DND-41 (cell line): ENCODE measurements at places on chromosomes 16 and 17.
A peak's percentile ranks its signal among the peaks of the same experiment; 100 is the strongest.

- H3K4me1 ChIP-seq, result peaks cover 10% of the 10 kb centered on the region
- no peak overlapping the region for H3K4me3 ChIP-seq
- H3K36me3 ChIP-seq, result no peaks in the 10 kb centered on the region
- DNase-seq, result no peak
These were observed 4.4 kb upstream of the CSNK1D start for GRCh38 chr17:82277851-82278250.

GRCh38 chr17:43562679-43563599, 16.8 kb upstream of the ETV4 start:
- H3K27me3 ChIP-seq, result peaks cover 16% of the 10 kb centered on the region
- no peak for DNase-seq
- H3K36me3 ChIP-seq, result no peaks in the 10 kb centered on the region
- no peaks in the 10 kb centered on the region for H3K4me1 ChIP-seq

GRCh38 chr17:42653179-42654124, 5.6 kb upstream of the TUBG2 start:
- no peak overlapping the region for H3K4me3 ChIP-seq
- H3K4me1 ChIP-seq, result peaks cover 2% of the 10 kb centered on the region; the same call in 1 of the 2 replicates
- H3K27ac ChIP-seq, result no peak overlapping the region
- H3K36me3 ChIP-seq, result no peaks in the 10 kb centered on the region
- DNase-seq, result no peak

GRCh38 chr16:35743101-35743692, 2283.8 kb downstream of the TP53TG3F start:
- H3K36me3 ChIP-seq, result no peaks in the 10 kb centered on the region
- no peaks in the 10 kb centered on the region for H3K27me3 ChIP-seq
- DNase-seq, result no peak

- H3K36me3 ChIP-seq, result peaks cover 29% of the 10 kb centered on the region
- H3K27ac ChIP-seq, result peak overlapping the region; percentile 42
- no peak for DNase-seq
- no peaks in the 10 kb centered on the region for H3K27me3 ChIP-seq
- H3K4me1 ChIP-seq, result no peaks in the 10 kb centered on the region
- no peak overlapping the region for H3K4me3 ChIP-seq
These were observed 14.6 kb upstream of the PITPNA start for GRCh38 chr17:1577182-1577581.

DNA sequence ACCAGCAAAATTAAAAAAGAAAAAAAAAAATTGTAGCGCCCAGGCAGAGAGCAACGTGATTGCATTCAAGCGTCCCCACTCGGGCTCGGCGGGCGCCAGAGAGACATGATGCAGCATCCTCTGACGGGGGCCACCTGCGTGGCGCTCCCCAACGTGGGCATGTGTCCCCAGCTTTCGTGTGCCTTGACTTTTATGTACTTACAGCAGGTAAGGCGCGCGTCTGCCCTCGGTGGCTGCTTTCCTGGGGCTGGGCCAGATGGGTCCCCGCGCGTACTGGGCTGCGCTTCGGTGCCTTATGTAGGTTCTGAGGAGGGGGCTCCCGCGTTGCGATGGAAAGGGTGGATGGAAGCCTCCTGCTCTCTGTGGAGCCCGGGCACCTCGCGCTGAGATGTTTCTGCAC, 28.4 kb upstream of the RBFOX1 start:
- no peaks in the 10 kb centered on the region for H3K36me3 ChIP-seq
- H3K27ac ChIP-seq, result no peak overlapping the region
- no peaks in the 10 kb centered on the region for H3K27me3 ChIP-seq
- no peak for DNase-seq
- H3K4me1 ChIP-seq, result no peaks in the 10 kb centered on the region

DNA sequence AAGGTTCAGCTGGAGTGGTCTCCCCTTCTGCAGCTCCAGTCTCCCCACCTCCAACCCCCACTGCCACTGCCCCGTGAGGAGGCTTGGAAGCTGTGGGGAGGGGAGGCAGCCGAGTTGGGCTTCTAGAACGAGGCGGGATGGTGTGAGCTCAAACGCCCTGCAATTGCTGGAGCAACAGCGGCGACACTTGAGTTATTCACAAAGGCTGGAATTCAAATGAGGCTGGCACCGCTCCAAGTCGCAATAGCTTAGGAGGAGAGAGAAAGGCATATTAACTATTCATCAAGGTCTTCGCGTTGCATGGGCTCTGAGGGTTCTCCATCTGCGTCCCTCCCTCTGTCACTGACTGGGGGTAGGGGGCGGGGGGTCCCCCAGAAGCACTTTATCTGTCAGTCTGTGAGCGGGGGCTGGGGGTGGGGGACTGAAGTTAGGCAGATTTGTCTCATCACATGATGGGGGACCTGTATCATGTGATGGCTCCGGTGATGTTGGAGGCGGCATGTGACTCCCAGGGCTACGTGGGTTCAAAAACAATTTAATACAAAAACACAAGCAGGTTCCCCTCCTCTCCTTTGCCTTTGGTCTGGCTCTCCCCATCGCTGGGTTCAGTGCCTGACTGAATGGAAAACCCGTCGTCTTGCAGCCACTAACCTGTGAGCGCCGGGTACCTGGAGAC, 70.5 kb downstream of the RBBP6 start:
- H3K27ac ChIP-seq, result no peak overlapping the region
- no peaks in the 10 kb centered on the region for H3K36me3 ChIP-seq
- H3K4me3 ChIP-seq, result no peak overlapping the region
- H3K4me1 ChIP-seq, result no peaks in the 10 kb centered on the region

GRCh38 chr17:19327031-19327783, 35.3 kb downstream of the B9D1 start:
- H3K4me1 ChIP-seq, result no peaks in the 10 kb centered on the region
- peaks cover 22% of the 10 kb centered on the region for H3K27me3 ChIP-seq
- no peak overlapping the region for H3K4me3 ChIP-seq
- no peak overlapping the region for H3K27ac ChIP-seq
- no peak for DNase-seq

DNA sequence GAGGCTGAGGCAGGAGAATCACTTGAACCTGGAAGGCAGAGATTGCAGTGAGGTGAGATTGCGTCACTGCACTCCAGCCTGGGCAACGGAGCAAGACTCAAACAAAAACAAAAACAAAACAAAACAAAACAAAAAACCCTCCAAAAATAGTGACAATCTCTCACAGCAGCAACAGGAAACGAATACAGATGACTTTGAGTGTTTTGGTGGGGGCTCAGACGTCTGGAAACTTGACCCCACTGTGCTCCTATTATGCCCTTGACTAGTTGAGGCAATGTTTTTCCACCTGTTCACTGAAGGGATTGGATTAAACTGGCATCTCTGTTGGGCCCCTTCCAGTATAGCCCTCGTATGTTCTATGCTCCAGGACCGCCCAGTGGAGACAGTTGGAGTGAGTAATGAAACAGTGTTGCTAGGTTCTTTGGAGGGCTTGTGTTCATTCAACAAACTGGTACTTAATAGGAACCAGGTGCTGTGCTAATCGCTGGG, 167.0 kb downstream of the UTP18 start:
- H3K27ac ChIP-seq, result 0 out of 2 replicates have a peak overlapping the region, but pooled peaks have one; percentile 3
- no peak for DNase-seq
- no peak overlapping the region for H3K4me3 ChIP-seq
- peaks cover 9% of the 10 kb centered on the region for H3K4me1 ChIP-seq

DNA sequence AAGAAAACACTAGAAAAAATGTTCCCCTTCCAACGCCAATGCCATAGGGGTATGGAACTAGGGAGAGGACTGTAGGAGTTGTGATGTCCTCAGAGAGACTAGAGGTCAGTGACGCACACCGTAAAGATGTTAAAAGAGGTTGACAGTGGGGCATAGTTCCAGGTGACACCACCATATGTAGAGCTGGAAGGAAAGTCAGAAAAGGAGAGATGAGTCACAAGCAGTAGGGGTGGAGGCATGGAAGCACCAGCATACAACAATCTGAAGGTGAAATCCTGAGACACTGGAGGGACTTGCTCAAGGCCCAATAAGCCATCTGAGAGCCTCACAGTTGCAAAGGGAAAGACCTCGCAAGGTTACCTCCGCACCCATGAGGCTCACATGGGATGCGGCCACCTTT, 76.0 kb downstream of the ZNF18 start:
- H3K4me3 ChIP-seq, result no peak overlapping the region
- H3K27me3 ChIP-seq, result no peaks in the 10 kb centered on the region
- no peaks in the 10 kb centered on the region for H3K36me3 ChIP-seq

DNA sequence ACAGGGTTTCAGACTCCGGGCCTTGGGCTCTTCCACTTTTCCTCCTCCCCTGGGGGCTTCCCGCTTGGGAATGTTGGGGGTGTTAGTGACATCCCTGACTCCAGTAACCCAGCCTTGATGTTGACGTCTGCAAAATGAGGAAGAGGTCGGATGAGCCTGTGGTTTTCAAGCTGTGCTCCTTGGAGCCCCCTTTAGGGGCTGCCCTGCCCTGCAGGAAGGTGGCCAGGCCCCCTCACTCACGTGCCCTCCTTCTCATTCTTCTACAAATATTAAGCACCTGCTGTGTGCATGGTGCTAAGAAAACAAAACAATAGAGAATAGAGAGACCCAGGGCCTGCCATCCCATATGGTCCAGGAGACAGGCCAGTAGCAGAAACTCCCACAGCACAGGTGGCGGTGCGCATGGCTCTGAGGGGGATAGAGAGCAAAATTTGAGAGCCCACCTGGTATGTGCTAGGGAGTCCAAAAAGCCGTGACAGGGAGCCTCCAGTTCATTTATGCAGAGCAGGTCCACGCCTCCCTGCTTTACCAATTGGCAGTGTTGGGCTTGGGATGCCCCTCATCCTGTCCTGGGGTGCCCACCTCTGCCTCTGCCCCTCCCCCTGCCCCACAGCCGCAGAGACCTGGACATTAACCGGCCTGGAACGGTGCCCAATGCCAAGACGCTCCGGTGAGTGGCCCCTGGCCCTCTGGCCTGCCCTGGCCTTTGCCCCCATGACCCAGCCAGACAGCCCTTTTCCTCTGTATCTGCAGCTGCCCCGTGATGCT, 7.4 kb downstream of the NDRG4 start:
- peaks cover 12% of the 10 kb centered on the region; the same call in 1 of the 2 replicates for H3K36me3 ChIP-seq
- no peaks in the 10 kb centered on the region for H3K4me1 ChIP-seq
- DNase-seq, result no peak
- H3K27me3 ChIP-seq, result no peaks in the 10 kb centered on the region
- no peak overlapping the region for H3K27ac ChIP-seq

DNA sequence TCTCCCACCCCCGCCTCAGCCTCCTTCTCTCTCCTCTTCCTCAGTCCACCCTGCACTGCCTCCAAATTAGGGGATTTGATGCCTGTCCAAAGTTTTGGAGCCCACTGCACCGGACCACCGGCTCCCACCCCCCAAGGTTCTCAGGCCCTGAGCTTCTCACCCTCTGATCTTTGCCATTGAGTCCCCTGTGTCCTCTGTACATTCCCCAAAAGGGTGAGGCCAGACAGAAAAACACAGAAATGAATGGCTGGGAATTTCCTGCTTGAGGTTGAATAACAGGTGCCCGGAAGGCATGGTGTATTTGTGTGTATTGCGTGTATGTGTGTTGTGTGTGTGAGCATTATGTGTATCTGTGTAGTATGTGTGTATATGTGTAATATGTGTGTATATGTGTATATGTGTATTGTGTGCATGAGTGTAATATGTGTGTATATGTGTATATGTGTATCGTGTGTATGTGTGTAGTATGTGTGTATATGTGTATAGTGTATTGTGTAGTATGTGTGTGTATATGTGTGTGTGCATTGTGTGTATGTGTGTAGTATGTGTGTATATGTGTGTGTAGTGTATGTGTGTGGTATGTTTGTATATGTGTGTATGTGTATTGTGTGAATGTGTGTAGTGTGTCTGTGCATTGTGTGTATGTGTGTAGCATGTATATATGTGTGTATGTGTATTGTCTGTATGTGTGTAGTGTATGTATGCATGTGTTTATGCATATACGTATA, 16.0 kb upstream of the CCL17 start:
- DNase-seq, result no peak
- no peak overlapping the region for H3K4me3 ChIP-seq
- H3K4me1 ChIP-seq, result no peaks in the 10 kb centered on the region

DNA sequence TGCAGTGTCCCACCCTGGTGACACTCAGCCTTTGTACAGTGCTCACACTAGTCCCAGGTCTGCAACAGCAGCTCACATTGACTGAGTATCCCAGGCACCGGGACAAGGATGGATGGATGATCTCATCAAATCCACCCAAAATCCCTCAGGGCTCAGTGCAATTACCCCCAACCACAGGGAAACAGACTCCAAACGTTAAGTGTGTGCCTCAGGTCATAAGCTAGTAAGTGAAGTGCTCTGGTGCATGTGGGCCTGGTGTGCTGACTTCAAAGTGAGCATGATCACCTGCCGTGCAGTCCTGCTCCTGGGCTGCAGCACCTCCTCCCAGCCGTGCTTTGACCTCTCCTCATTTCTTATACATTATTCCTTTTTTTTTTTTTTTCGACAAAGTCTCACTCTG, 31.2 kb upstream of the CD300E start:
- H3K4me1 ChIP-seq, result peaks cover 3% of the 10 kb centered on the region
- no peaks in the 10 kb centered on the region for H3K36me3 ChIP-seq
- H3K27me3 ChIP-seq, result peaks cover 41% of the 10 kb centered on the region
- H3K4me3 ChIP-seq, result no peak overlapping the region
- DNase-seq, result no peak
- H3K27ac ChIP-seq, result no peak overlapping the region

DNA sequence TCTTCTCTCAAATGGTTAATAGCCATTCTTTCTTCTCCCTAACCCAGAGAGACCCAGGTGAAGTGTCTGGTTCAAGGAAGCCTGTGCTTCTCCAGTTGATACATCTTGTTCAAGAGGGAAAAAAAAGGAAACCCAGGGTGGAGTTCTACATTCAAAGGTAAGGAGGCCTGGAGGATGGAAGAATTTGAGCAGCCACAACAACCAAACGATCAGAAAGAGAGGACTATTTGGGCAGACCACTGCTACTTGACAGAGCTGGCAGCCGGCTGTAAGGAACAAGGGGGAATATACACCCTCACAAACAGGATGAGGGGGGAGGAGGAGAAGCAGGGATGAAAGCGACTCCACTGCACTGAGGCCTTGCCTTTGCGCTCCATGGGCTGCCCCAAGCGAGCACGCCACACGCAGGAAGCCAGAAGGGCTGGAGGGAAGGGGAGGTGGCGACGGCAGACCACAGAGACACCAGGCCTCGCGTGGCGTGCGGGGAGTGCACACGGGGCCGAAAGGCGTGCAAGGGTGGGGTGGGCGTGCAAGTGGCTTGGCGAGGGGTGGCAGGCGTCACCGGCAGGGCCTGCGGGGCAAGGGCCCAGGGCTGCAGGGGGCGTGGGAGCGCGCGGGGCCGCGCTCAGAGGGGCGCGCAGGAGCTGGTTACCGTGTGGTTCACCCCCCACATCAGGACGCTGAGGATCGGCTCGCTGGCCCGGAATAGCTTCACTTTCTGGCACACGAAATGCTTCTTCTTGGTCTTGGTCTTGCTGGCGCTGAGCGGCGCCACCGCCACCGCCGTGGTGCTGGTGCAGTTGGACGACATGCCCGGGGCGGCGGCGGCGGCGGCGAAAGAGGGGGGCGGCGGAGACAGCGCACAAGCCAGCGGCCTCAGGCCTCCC, 499 bp downstream of the PIP4K2B start:
- H3K27ac ChIP-seq, result peak overlapping the region; percentile 80
- H3K27me3 ChIP-seq, result no peaks in the 10 kb centered on the region
- H3K4me1 ChIP-seq, result peaks cover 40% of the 10 kb centered on the region
- H3K4me3 ChIP-seq, result peak overlapping the region; percentile 83
- peaks cover 60% of the 10 kb centered on the region for H3K36me3 ChIP-seq

GRCh38 chr17:82787081-82787848, 35.4 kb downstream of the TBCD start:
- H3K4me1 ChIP-seq, result peaks cover under 1% of the 10 kb centered on the region
- H3K4me3 ChIP-seq, result no peak overlapping the region
- peaks cover 56% of the 10 kb centered on the region for H3K36me3 ChIP-seq
- H3K27ac ChIP-seq, result no peak overlapping the region

GRCh38 chr17:65297384-65297783, 160.2 kb downstream of the RGS9 start:
- H3K27me3 ChIP-seq, result peaks cover 4% of the 10 kb centered on the region
- no peak overlapping the region for H3K27ac ChIP-seq
- no peaks in the 10 kb centered on the region for H3K4me1 ChIP-seq
- no peak overlapping the region for H3K4me3 ChIP-seq
- no peaks in the 10 kb centered on the region for H3K36me3 ChIP-seq
- DNase-seq, result no peak
